ENCODE measurements at places on chromosomes 6 and 20. TPM values are rescaled to one million over a fixed set of nuclear protein-coding genes. Genes with fewer than 3 reads are reported as not detected.

The MGME1 gene
- total RNA-seq, result 7.3 TPM

The WFDC12 gene
- total RNA-seq, result not detected

The TBXT gene
- not detected for total RNA-seq

The EYA4 gene
- not detected for total RNA-seq

The SPINT4 gene
- not detected for total RNA-seq

The UQCC2 gene
- total RNA-seq, result 17.2 TPM

The TSHZ2 gene
- total RNA-seq, result 32.0 TPM

The TRIM10 gene
- total RNA-seq, result not detected

The PRDM13 gene
- not detected for total RNA-seq

- no peak for DNase-seq
These were observed 103.4 kb downstream of the SYCP2 start for GRCh38 chr20:59829786-59830664.

- no peak for DNase-seq
These were observed 279.0 kb downstream of the MAFB start for GRCh38 chr20:40410028-40410427.

DNA sequence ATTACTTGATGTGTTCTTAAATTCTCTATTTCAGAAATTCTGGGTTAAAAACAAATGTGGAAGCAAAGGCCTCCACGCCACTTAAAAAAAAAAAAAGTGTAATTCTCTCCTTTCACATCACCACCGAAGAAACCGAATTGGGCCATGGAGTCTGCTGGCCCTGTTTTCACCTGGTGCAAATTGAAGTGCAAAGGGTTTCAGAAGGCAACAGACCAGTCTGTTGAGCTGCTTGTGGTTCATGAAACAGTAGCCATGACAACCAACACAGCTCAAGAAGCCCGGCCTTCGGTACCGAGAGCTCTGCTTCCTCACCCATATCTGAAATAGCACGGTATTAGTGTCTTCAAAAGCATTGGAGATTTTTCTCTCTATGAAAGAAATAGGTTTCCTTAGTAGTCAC lies 63.1 kb downstream of the GMPR start:
- no peak for DNase-seq

- no peak for DNase-seq
These were observed 338.2 kb upstream of the PREP start for GRCh38 chr6:105740946-105741645.

DNA sequence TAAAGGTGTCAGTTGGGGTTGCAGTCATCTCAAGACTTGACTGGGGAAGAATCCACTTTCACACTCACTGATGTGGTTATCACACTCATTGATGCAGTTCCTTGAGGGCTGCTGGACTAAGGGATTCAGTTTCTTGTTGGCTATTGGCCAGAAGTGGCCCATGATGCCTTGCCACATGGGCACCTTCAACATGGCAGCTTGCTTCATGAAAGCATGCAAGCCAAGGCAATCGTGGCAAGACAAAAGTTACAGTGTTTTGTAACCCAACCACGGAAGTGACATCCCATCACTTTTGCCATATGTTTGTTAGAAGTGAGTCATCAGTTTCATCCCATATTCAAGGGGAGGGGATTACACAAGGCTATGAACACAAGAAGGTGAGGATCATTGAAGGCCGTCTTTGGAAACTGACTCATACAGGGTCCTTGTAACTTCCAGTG lies 3.8 kb upstream of the RANBP9 start:
- DNase-seq, result no peak

DNA sequence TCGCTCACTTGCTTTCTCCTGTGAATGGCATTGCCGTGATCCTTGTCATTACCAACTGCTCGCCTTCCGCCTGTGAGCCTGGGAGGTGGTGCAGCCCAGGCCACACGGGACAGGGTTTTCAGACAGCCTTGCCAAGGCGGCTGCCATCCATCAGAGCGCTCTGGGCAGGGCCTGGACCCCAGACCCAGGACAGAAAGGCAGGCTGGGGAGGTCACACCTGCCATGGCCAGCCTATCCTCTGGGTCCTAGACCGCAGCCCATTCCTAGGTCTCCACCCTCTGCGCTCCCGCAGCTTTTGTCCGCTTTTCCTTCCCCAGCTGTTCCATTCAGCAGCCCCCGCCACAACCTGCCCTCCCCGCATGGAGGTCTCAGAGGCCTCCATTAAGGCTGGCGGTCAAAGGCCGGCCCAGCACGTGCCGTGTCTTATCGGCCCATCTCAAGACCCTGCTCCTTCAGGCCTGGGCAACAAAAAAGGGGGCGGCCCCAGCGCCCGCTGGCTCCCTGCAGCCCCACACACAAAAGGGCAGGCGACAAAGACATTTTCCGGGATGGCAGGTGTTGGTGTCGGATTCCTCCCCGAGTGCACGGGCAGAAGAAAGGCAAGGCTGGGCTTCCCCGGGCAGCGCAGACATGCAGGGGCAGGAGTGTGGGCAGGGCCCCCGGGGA lies 28.1 kb downstream of the INSM1 start:
- DNase-seq, result no peak

- DNase-seq, result no peak
These were observed 69.6 kb downstream of the PHACTR2 start for GRCh38 chr6:143747347-143747842.

DNA sequence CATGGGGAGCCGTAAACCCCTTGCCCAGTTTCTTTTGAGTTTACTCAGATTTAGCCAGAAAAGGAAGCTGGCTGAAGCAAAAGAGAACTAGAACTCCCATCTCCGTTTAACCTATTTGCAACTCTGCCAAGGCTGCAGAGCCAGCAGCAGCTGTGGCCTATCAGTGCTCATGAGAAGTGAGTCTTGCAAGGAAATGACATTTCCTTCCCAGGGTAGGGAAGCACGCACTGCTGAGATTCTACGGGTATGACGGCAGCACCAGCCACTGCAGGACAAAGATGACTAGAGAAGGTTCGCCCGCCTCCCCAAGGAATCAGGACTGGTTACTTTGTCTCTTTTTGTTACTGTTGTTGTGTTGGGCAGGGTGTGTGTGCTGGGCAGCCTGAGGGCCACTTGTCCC lies 47.6 kb downstream of the PPP1R3G start:
- no peak for DNase-seq

GRCh38 chr6:111564482-111564945 lies 41.2 kb downstream of the TRAF3IP2 start:
- no peak for DNase-seq

- no peak for DNase-seq
These were observed 138.6 kb downstream of the CEBPB start for GRCh38 chr20:50328996-50329898.

DNA sequence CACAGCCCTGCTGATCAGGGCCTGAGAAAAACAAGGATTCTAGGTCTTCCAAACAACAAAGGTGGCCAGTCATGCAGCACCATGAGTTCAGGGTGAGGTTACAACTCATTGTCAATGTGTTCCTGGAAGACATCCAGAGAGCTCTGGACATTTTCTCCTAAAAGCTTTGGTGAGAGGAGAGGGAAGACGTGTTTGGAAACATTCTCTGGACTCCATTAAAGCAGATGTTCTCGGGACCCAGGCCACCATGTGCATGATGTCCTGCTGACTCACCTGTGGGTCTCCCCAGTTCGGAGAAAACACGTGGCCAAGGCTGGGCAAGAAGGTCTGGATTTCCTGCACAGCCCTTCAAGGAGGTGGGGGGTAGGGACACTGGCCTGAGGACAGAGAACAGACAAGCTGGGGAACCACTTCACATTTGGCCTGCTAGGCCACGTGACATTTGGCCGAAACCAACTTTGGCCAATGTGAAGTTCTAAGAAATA lies 61.6 kb downstream of the KCNB1 start:
- DNase-seq, result no peak

DNA sequence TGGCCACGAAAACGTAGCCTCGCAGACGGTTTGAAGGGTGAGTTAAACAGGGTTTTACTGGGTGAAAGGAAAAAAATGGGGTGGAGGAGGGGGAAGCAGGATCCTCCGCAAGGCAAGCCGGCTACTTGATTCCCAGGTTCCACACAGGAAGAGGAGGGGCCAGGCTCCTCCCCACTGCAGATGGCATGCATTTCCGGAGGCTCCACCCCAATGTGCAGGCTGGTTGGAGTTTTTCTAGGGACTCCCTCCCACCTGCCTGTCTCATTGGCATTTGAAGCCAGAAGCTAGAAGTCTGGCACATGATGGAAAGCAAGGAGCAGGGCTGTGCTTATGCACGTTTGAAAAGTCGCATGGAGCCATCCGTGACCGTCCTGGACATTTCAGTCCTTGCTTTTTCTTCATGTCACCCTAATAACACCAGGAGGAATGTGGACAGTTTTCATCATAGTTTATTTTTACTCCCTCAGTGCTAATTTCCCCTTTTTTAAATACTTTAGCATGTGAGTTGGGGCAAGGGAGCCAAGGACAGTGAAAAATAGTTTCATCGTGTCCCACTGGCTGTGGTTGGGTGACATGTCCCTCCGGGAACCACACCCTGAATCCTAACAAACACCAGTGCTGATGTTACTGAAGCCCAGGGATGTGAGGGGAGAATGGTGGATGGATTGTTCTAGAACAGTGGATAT lies 100.1 kb upstream of the INSM1 start:
- DNase-seq, result no peak

GRCh38 chr6:10413850-10414738 lies 780 bp downstream of the TFAP2A start:
- DNase-seq, result no peak

DNA sequence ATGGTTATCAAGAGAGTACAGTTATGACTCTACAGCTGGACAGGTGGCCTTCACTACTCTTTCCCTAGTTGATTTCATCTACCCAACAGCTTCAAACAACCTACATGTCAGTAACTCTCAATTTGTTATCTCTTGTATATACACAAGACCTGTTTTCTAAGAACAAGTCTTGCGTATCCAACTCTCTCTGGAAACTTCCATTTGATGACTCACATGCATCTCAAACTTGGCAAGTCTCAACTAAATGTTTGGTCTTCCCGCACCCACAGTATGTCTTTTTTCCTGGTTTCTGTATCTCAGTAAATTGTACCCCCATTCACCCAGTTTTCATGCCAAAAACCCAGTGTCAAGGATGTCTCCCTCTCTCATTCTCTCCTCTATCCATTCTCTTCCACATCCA lies 97.7 kb downstream of the BTBD9 start:
- no peak for DNase-seq

DNA sequence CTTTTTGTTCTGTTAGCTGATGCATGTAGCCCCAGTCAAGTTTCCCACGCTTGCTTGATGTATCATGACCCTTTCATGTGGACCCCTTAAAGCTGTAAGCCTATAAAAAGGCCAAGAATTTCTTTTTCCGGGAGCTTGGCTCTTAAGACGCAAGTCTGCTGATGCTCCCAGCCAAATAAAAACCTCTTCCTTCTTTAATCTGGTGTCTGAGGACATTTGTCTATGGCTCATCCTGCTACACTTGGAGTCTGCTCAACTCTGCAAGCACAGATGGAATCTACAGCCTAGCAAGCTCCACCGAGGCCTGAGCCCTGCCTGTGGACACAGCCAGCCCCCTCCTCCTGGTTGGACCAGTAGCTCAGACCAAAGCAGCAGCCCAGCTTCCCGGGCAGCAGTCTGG lies 3.4 kb downstream of the CST2 start:
- no peak for DNase-seq

- DNase-seq, result no peak
These were observed 67.8 kb downstream of the LY86 start for GRCh38 chr6:6656287-6656686.

GRCh38 chr6:162387718-162388382 lies 339.7 kb downstream of the PRKN start:
- no peak for DNase-seq

DNA sequence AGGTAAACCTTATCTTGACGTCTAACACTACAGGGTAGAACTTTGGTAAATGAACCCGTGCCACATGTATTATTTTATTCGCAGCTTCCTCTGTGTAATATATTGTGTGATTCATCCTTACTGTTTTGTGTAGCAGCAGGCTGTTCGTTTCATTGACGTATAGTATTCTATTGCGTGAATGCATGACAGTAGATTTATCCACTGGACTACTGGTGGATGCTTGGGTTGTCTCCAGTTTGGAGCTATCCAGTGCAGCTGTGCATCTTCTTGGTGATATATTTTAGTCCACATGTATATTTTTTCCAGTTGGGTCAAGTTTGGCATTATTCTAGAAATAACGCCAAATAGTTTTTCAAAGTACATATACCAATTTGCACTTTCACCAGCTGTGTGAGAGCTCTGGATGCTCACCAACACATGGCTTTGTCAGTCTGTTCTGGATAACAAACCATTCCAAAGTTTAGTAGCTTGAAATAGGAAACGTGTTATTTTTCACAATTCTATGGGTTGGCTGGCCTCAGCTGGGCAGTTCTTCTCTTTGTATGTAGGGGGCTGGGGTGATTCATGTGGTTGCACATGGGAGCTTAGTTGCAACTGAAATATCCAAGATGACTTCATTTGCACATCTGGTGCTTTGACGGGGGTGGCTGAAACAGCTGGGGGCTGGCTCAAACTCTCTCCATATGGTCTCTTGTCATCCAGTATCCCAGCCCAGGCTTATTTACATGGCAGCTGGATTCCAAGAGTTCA lies 9.3 kb downstream of the ECT2L start:
- no peak for DNase-seq
